ENCODE measurements at places on chromosomes 11 and 22.

- DNase-seq = peak; percentile 32
Observed at GRCh38 chr11:118791961-118792569, 1.1 kb upstream of the DDX6 start.

GRCh38 chr22:32407312-32407711, 4.7 kb downstream of the RTCB start:
- DNase-seq = no peak

DNA sequence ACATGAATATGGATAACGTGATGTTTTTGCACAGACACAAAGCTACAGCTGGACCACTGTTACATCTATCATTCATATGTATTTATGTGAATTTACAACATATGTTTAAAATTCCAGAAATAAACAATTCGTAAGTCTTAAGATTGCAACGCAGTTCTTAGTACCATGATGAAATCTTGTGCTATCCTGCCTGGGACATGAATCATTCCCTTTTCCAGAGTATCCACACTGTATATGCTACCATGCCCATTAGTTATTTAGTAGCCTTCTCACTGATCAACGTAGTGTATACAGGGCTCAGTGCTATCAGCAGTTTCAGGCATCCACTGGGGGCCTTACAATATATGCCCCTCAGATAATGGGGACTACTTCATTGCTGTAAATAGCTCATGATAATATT, 4.3 kb downstream of the ATL3 start:
- peak; percentile 87 for DNase-seq

DNA sequence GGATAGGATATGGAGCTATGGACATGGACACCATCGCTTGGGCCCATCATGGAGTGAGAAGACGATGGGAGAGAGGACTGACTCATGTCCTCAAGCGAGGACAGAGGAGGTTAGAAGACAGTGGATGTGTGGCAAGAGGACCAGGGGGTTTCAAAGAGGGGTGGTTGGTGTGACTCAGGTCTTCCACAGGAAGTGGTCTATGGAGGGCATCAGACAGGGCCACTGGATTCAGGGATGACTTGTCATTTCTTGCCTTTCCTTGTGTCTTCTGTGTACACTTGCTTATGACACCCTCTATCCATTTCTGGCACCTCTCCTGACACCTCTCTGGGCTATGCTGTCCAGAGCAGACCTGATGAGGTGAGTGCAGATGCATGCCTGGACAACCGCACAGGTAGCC, 115.4 kb downstream of the OSBP2 start:
- DNase-seq = no peak

DNA sequence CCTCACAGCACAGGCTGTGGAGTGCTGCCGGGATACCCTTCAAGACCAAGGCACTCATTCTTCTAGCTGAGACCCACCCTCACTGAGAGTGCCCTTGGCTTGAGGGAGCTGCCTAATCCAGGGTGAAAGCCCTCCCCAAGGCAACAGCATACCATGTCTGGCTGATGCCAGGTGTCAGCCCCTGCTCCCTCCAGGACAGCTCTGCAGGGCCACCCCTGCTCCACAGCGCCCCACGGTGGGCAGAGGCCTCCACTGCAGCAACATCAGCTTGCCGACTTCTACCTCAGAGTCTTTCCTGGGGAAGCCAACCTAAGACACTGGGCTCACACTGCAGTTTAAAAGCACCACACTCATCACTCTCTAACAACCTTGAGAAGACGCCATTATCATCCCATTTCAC, 29.0 kb downstream of the TTLL1 start:
- DNase-seq = peak; percentile 9

- DNase-seq = no peak
Observed at GRCh38 chr11:104962852-104963251, 5.5 kb downstream of the CASP4 start.

DNA sequence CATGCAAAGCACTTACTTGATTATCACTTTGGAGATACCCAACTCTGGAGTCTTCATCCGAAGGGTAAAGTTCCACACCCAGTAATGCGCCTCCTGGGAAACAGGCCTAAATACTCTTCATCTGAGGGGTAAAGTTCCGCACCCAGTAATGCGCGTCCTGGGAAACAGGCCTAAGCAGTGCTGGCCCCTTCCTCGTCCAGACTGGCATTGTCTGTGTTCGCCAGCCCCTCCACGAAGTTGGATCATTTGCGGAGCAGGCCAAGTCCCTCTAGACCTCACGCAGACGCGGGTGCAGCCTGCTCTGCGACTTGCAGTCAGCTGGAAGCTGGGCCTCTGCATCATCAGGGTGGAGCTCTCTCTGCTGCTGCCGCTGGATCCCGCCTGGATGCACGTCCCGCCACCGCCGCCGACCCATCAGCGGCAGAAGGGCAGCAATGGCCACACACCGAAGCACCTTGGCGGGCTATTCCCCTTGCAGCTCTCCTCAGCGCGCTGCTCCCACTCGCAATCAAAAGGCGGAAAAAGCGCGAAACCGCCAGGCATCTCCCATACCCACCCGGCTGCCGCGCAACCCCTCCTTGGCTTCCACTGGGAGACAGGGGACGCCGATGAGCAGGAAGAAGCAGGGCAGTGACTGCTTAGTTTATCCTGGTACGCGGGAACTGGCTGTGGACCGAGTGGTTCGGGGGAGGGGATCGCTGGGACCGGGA, 34.1 kb upstream of the GLYATL1 start:
- DNase-seq = peak; percentile 55

DNA sequence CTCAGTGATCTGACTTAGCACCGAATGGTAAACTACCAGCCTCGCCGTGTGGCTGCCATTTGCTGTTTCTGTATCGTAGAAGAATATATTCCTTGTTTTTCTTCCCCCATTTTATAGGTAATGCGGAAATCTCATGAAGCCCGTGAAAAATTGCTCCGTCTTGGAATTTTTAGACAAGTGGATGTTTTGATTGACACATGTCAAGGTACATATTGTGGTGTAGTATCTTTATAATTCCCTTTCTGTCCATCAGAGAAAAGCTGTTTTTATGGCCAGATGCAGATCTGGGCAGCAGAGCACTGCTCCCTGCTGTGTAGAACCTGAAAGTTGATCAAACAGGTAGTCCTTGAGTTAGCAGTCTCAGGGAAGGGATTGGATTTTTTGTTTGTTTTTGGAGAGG, 13.4 kb downstream of the SAMM50 start:
- no peak for DNase-seq
